ENCODE measurements at places on chromosomes 5 and 9. TPM values are rescaled to one million over a fixed set of nuclear protein-coding genes. Genes with fewer than 3 reads are reported as not detected.

The SLC36A2 gene
- not detected for total RNA-seq

The TMEFF1 gene
- total RNA-seq = 19.1 TPM

DNA sequence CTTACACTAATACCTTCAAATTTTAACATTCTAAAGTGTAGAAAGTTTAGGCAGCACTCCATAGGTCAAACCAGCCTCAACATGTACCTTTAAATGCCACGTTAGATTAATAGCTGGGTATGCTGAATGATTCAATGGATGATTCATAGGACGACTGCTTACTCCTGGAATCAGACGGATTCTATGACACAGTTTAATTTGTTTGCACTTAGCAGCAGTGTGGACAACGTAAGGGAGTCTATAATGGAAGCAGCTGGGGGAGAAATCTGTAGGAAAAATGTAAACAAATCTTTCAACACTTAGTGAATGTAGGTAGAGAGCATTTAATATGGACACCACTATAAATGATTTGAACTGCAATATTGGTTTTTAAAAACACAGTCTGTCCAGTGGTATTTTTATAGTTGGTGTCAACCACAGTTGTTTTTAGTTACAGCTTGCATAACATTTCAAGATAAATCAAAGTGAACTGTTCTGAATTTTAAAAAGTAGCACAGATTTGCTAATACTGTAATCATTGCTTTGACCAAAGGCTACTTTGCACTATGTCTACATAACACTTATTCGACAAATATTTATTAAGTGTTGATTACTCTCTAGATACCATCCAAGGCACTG is 701.5 kb upstream of the MEF2C start:
- no peak for DNase-seq

DNA sequence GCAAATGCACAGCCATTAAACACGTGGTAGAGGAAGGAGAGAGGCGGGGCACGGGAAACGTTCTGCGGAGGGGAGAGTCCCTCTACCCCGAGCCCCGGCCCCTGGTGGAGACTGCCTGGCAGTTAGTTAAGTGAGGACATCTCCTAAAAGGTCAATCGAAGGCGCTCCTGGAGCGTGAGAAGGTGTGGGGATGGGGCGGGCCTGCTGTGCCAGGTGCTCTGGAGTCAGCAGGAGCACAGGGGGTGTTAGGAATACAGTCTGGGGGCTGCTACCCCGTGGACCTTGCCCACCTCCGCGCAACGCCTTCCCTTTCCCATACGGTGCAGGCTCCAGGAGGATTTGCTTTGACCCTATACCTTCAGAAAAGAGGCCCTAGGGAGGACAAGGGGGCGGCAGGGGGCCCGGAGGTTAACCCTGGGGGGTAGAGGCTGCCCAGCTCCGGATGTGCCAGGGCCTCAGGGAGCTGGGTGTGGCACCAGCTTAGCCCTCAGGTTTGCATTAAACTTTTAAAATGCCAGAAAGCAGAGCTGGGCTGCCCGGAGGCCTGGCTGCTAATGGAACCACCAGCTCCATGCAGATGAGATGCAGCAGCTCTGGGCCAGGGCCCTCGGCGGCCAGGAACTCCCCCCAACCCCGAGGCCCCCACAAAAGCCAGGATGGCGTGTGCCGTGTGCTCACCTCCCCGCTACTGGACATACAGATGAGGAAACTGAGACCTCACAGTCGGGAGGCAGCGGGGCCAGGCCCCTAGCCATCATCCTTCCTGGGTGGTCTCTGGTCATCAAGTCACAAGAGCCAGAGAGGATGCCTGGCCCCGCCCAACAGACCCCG is 39.2 kb downstream of the NACC2 start:
- DNase-seq = no peak

Data from A673 (cell line).